ENCODE measurements at places on chromosomes 11 and 22.
A peak's percentile ranks its signal among the peaks of the same experiment; 100 is the strongest.

- no peak for DNase-seq
These were observed 15.8 kb downstream of the CCND1 start for GRCh38 chr11:69656536-69657455.

- no peak for DNase-seq
These were observed at the start of gene MMP11 for GRCh38 chr22:23772649-23773473. Gene MMP11, plus strand, starts transcription at chr22:23772849. Its CDS starts 22 bp downstream, at chr22:23772871.

DNA sequence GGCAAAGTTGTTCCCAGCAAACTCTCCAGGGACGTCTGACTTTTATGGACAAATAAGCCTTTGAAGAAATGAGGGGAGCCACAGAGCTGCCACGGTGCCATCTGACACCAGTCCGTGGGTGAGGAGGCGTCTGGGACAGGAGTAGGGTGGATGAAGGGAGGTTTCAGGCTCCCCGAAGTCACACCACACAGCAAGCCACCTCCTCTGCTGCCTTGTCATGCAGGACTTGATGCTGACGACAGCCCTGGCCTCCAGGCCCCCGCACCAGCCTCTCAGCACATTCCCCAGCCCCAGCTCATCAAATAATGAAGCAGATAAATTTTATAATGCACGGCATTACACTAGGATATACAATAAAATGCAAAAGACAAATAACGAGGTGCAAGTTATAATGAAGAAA is 156.5 kb downstream of the CEP164 start:
- no peak for DNase-seq

- no peak for DNase-seq
These were observed at the start of gene MOV10L1 for GRCh38 chr22:50089682-50090411. Gene MOV10L1, plus strand, starts transcription at chr22:50090006. Its CDS starts 83 bp downstream, at chr22:50090089.

GRCh38 chr11:8593455-8593854 is 573 bp downstream of the STK33 start:
- no peak for DNase-seq

DNA sequence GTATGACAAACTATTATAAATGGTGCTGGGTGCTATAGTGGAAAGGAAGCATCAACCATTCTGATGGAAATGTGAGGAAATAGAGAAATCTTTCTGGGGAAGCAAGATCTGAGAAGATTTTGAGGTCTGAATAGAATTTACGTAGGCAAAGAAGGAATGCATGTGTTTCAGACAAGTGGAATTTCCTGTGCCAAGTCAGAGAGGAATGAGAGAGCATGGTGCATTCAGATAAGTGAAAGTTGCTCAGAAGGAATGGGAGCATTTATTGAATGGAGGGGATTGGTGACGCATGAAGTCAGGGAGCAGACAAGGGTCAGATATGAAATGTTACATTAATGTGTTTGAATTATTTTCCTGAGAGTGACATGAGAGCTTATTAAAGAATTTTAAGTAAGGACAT is 725.5 kb downstream of the METTL15 start:
- DNase-seq, result no peak

DNA sequence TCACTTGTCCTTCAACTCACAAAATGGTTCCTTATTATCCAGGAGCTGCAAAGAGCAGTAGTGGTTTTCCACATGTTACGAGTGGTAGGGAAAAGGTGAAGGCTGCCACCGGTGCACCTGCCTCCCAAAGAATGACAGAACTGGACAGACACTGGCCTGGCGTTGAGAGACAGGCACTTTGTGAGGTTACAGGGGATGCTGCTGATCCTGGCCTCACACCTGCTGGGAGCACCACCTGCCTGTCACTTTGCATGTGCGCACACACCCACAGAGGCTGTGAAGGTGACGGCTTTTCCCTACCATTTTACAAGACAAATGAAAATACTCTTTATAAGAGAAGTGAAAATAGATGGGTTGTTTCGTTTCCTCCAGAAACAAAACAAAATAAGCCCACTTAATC is 175.3 kb upstream of the B3GAT1 start:
- DNase-seq, result no peak

DNA sequence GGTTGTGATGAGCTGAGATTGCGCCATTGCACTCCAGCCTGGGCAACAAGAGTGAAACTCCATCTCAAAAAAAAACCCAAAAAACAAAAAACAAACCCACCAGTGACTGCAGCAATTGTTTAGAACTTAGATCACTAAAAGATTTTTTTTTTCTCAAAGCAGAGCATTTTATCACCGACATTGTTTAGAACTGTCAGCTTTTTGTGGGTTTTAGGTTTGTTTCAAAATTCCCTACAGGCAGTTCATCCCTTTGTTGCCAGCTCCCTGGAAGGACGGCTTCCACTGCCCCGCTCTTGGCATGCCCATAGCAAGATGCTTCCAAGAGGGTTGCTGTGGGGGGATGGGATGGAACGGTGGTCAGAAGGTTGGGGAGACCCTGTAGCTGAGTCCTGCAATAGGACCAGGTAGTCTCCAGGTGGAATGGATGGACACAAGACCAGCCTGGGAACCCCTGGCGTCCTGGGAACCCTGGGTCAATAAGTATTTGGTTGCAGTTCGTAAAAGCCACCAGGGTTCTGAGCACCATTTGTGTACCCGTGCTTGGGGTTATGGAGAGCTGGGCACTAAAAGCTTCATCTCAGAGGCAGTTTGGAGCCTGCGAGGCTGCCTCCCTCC is 46.7 kb downstream of the TSPAN18 start:
- no peak for DNase-seq

- peak; percentile 14 for DNase-seq
These were observed 33.1 kb upstream of the SLC35C1 start for GRCh38 chr11:45771566-45772448.

DNA sequence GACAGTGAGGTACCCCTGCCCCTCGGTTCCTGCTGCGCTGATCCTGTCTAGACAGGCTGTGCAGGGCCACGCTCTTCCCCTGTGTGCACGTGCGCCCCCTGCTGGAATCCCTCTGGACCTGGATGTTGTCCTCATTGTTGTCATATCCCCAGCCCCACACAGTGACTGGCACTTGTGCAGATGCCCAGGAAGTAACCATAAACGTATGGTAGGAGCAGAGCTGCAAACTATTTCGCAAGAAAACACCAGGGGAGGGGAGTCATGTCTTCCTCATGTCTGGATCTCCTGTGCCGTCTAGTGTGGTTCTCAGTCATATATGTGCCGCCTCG is 114.7 kb downstream of the CRYBB2 start:
- no peak for DNase-seq

DNA sequence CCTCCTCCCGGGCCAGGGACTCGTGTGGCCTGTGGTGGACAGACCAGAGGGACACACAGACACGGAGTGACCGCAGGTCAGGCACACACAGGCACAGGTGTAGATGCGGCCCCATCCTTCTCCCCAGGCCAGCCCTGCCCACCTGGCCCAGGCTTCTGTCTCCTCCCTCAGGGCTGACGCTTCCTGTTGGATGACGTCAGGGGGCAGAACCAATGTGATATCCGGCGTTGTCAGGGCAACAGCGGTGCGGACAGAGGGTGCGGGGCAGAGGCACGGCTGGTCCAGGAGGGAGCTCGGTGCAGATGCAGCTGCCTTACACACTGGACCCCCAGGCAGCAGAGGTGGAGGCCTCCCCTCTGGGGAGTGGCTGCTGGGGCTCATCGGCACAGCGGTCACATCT is 2.9 kb upstream of the TUBGCP6 start:
- DNase-seq, result no peak

- DNase-seq, result no peak
These were observed 596 bp upstream of the TNRC6B start for GRCh38 chr22:40176921-40177737.

- no peak for DNase-seq
These were observed 41.3 kb downstream of the CECR2 start for GRCh38 chr22:17410576-17410975.

GRCh38 chr11:82720267-82721065 is 13.2 kb downstream of the FAM181B start:
- DNase-seq, result no peak

- DNase-seq, result no peak
These were observed 9.6 kb downstream of the CYB561A3 start for GRCh38 chr11:61352038-61352437.

DNA sequence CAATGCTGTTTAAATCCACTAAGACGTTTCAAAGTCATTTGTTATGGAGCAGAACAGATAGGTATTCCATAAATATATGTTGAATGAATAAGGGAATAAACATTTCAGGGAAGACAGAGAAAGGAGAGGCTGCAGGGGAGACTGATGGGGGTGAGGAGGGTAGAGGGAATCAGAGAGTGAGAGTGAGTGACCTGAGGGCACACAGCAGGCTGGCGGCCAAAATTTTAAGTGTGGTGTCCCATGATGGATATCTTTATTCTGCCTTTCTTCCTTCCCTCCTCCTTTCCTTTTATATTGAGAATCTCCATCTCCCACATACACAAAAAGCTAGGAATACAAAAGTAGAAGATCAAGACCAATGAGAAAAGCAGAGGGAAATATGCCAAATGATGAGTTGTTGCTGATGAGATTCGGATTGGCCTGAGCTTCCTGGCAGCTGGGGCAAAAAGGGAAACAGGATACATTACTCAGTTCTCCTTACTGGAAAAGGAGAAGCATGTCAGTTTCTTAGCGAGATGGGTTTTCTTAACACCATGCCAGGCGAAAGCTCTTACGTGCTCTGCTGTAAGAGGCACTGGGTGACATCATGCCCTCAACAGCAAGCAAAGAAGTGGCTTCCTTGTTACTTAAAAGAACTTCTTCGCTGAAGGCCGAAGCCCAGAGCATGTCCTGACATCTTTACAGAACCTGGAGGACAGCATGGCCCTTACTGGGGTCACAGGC is 11.2 kb upstream of the CYTH4 start:
- DNase-seq, result no peak

- no peak for DNase-seq
These were observed at the start of gene CAVIN3 for GRCh38 chr11:6320411-6321155. Gene CAVIN3, minus strand, starts transcription at chr11:6320501. Its CDS starts 25 bp downstream, at chr11:6320476.

- no peak for DNase-seq
These were observed 2.8 kb downstream of the NECTIN1 start for GRCh38 chr11:119726150-119726553.

DNA sequence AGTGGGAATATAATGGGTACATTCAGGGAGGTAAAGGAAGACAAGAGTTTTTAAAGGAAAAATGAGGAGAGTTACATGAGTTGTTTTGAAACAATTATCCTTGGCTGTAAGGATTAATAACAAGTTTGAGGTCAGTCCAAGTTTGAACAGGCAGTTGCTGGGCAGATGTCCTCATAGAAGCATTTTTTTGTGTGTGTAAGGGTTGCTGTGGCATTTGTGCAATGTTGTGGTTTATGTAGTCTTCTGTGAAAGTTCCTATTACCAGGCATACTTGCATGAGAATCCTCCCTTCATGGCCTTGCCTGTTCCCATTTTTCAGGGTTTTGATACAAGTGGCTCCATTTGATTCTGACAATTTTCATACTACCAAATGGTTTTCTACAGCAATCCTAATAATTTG is 400.2 kb downstream of the KCNA4 start:
- DNase-seq, result no peak

DNA sequence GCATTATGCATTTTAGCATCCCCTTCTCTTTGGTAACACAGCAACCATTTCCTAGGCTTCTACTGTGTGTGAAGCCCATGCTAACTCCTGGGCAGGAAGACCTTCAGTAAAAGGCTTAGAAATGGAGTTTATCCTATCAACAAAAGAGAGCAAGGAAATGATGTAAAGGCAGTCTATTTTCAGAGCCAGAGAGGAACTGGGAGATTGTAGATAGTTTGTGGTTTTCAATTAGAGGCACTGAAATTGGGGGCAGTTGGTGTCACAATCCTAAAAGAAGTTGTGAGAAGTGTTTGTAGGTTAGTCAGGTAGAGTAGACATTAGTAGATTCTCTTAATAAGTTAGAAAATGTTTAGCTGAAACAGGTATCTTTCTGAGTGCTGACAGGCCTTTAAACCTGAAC is 7.1 kb downstream of the ACAD8 start:
- DNase-seq, result no peak
